ENCODE measurements at places on chromosomes 11 and 22.

GRCh38 chr11:94193288-94193687 is 64.6 kb downstream of the PANX1 start:
- DNase-seq: no peak

GRCh38 chr11:72232260-72233055 is 7.9 kb downstream of the INPPL1 start:
- DNase-seq: no peak

DNA sequence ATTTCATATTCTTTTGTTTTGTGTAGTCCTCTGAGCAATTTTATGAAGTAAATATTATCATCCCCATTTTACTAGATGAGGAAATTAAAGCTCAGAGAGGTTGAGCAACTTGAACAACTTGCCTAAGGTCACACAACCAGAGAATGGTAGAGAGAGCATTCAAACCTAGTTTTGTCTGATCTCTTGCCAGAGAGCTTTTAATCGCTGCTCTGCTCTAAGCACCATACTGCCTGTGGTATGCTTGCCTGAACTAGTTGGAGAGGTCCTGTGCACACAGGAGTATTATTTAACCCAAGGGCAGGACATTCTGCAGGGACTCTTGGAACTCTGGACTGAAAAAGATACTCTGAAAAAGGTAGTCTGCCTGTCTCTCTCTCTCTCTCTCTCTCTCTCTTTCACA is 38.5 kb downstream of the TRAF6 start:
- DNase-seq: no peak

GRCh38 chr11:93212094-93212493 is 14.3 kb upstream of the SLC36A4 start:
- DNase-seq: no peak

GRCh38 chr11:127709960-127710359 is 709.4 kb upstream of the KIRREL3 start:
- no peak for DNase-seq

DNA sequence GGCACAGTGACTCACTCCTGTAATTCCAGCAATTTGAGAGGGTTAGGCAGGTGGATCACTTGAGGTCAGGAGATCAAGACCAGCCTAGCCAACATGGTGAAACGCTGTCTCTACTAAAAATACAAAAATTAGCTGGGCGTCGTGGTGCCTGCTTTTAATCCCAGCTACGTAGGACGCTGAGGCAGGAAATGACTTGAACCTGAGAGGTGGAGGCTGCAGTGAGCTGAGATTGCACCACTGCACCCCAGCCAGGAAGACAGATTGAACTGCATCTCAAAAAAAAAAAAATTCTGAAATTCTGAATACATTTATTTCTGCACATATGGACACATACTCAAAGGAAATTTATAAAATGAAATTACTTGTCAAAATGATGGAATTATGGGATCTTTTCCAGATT is 103.2 kb downstream of the GRIA4 start:
- DNase-seq: no peak

- peak; percentile 13 for DNase-seq
Measured at GRCh38 chr22:24146791-24147353, 34.4 kb upstream of the SUSD2 start.

DNA sequence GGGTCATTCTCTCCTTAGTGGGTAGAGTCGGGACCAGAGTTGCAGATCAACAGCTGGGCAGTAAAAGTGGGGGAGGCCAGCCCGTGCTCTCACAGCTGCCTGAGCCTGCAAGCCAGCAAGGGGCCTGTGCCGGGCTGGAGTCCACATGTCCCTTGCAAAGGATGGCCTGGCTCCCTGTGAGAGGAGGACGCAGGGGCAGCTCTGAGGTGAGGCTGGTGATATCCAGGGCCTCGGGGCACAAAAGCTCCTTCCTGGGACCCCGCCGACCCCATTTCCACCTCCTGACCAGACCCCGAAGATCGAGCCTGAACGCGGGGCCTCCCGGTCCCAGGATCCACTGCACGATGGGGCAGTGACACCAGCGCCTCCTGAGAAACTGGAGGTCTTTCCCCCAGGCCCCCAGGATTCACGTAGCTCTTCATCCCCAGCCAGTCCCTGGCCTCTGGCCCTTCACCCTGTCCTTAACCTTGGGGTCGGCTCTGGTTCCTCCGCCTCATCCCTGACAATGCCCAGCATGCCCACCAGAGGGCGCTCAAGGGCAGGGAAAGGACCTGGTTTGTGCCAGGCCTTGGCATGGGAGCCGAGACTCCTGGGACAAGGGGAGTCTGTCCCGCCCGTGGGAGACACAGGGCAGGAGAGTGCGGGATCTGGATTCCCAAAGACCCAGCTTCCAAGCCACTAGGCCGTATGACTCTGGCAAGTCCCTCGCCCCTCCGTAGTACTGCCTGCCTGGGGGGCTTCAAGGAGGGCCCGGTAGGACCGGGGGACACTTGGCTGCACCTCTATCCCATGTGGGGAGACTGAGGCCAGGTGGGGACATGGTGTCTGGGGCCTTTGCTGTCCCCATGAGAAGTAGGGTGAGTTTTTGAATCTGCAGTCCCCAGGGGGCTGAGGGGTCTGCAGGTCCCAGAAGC is 17.8 kb upstream of the WNT7B start:
- no peak for DNase-seq

- DNase-seq: no peak
Measured at GRCh38 chr11:79150966-79151365, 289.9 kb downstream of the TENM4 start.

DNA sequence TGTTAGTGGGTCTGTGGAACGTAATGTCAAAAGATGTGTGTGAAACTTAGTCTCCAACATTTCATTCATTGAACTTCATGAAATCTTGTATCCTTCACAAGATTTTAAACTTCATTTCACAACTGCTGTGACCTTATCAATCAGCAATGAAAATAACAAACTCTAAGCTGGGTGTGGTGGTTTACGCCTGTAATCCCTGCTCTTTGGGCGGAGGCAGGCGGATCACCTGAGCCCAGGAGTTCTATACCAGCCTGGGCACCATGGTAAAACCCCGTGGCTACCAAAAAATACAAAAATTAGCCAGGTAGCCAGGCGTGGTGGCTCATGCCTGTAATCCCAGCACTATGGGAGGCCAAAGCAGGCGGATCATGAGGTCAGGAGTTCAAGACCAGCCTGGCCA is 5.1 kb downstream of the CHKA start:
- no peak for DNase-seq

DNA sequence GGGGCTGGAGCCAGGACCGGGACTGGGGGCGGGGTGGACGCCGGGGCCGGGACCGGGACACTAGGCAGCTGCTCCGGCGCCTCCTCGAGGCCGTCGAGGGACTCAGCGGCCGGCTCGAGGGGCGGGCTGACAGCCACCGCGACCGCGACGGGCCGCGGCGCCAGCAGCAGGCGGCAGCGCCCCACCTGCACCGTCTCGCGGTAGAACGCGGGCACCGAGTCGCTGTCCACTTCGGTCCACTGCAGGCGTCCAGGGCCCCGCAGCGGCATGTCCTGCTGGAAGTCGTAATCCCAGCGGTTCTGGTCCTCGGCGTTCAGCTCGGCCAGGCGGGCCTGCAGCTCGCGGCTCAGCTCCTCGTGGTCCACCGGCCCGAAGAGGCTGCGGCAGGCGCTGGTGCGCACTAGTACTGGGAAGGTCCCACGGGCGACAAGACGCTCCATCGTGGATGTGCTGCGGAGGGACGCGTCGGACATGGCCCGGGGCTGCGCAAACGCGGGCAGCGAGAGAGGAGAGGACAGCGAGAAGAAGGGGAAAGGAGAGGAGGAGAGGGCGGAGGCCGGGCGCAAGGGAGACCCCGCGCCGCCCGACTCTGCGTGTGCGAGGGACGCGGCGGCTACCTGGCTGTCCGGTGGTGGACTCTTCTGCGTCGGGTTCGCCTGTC is 428 bp downstream of the CDKN1C start:
- DNase-seq: peak; percentile 64

DNA sequence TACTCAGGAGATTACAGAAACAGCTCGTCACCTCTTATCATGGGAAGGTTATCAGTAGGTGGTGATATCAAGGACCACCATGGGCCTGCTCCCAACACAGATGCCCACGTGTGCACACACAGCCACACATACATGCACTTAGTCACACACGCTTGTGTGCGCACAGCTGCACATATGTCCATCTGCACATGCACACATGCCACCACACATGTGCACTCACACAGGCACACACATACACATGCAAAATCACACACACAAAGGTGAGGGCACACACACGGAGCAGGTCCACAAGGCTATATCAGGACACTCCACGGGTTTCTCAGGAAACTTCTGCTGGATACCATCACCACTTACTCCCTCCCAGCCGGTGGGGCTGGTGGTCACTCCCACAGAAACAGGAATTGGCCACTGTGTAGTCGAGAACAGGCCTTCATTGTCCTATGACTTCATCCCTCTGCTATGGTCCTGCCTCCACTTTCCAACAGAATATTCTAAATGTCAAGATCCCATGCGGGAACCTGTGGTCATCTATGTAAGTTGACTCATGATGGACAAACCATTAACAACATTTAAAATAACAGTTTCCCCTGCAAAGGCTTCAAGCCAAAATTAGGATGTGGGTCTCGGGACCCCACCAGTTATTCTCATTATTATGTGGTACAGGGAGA is 2.2 kb downstream of the C11orf24 start:
- no peak for DNase-seq

- no peak for DNase-seq
Measured at GRCh38 chr11:28539239-28540030, 431.2 kb downstream of the METTL15 start.

- no peak for DNase-seq
Measured at GRCh38 chr11:57192316-57192715, 10.6 kb downstream of the LRRC55 start.

GRCh38 chr11:2911088-2911784 is 18.0 kb downstream of the PHLDA2 start:
- no peak for DNase-seq

DNA sequence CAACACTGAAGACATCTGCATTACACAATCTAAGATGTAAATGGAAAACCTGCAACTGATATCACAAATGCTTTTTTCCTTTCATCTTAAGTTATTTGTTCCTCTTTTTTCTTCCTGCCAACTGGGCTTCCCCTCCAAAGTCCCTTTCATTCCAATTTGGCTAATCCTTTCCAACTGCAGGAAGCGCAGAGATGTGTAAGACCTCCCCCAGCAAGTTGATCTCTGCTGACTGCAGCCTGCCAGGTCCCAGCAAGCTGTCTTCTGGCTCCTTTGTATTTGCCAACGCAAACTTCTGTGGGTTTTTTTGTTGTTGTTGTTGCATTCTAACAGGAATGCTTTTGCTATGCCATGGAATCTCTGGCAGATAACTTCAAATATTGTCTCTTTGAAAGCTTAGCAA is 38.5 kb upstream of the LRRC4C start:
- no peak for DNase-seq

- peak; percentile 71 for DNase-seq
Measured at GRCh38 chr11:118789501-118790356, 1.2 kb downstream of the DDX6 start.

DNA sequence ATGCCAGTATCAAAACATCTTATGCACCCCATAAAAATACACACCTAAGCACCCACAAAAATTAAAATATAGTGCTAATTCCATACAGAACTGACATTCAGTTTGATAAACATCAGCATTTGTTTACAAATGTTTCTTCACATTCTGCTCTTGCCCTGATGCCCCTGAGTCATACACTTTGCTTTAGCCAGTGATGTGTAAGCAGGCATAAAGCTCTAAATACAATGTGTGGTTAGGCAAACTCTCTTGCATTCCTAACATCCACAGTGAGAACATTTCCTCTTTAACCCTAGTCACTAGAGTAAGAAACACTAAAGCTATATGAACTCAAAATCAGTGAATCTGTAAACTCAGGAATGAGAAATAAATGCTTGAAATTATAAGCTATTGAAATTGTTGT is 1060.7 kb downstream of the FAM181B start:
- DNase-seq: no peak

GRCh38 chr11:57484141-57484710 is 23.9 kb downstream of the RTN4RL2 start:
- no peak for DNase-seq

- DNase-seq: no peak
Measured at GRCh38 chr11:14189874-14190273, 169.1 kb downstream of the RRAS2 start.

DNA sequence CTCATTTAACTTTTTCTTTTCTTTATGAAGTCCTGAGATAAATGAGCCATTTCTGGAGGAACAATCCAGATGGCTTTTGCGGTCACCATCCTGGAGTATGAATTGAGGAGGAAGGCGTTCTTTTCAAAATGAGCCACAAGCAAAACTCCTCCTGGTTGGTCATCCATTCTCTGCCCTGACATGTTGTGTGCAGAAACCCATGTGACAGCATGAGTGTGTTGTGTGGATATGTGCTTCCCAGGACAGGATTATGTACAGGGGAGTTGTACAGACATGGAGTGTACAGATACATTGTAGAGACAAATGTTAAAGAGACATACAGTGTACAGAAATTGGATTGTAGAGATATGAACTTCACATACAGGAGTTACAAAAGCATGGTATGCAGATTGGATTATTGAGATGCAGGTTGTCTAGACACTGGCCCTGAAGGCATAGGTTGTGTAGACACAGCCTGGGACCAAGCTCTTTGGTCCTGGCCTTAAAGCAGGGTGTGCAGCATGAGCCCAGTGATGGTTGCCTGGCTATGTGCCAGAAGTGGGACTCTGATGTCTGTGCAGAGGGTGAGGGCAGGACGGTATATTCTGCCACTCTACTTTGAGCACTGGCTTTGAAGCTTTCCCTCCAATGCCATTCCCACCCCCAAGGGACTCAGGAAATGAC is 178.5 kb upstream of the ZBED5 start:
- no peak for DNase-seq

- DNase-seq: no peak
Measured at GRCh38 chr11:76667856-76668255, 2.7 kb downstream of the LRRC32 start.

- no peak for DNase-seq
Measured at GRCh38 chr11:2940147-2940920, 11.1 kb upstream of the PHLDA2 start.

DNA sequence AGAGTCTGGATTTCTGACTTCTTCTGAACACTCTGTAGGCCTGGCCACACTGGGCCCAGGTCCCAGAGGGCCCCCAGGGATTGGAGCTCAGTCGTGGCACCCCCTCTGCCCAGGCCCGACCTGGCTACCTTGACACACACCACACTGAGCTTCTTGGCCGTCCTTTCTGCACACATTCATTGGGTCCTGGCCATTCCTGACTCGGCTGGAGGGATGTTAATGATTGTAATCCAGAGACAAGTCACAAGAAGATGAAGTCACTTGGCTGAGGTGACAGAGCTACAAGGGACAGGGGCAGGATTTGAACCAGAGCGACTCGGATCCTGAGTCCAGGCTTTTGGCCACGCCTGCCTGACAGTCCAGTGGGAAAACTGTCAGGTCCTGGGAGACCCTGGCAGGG is 23.9 kb upstream of the PDGFB start:
- no peak for DNase-seq
